ENCODE measurements at places on chromosomes 4 and X. TPM values are rescaled to one million over a fixed set of nuclear protein-coding genes. Genes with fewer than 3 reads are reported as not detected.

MAGEB5 gene
- total RNA-seq: not detected

CYLC1 gene
- not detected for total RNA-seq

NEK1 gene
- 15.7 TPM for total RNA-seq

SSX3 gene
- not detected for total RNA-seq

MMRN1 gene
- total RNA-seq: not detected

USP9X gene
- 70.1 TPM for total RNA-seq

BCORL1 gene
- total RNA-seq: 8.6 TPM

FREM3 gene
- not detected for total RNA-seq

RTL5 gene
- 0.17 TPM for total RNA-seq

VSIG1 gene
- total RNA-seq: 0.25 TPM

LRIT3 gene
- total RNA-seq: 0.46 TPM

CXCL6 gene
- total RNA-seq: not detected

HAND2 gene
- total RNA-seq: not detected

PCSK1N gene
- total RNA-seq: 1.9 TPM

ZNF630 gene
- total RNA-seq: 2.3 TPM

CT83 gene
- total RNA-seq: not detected

GRID2 gene
- total RNA-seq: not detected

HS6ST2 gene
- 0.19 TPM for total RNA-seq

ANKRD50 gene
- total RNA-seq: 0.76 TPM

CDX4 gene
- not detected for total RNA-seq

FGF5 gene
- total RNA-seq: not detected

CCDC120 gene
- 9.0 TPM for total RNA-seq

JCHAIN gene
- total RNA-seq: 0.49 TPM

RNF150 gene
- total RNA-seq: 0.46 TPM

PPEF1 gene
- 0.74 TPM for total RNA-seq

CDKL5 gene
- 2.2 TPM for total RNA-seq

SRPK3 gene
- total RNA-seq: not detected

POU4F2 gene
- total RNA-seq: not detected

VEGFD gene
- total RNA-seq: not detected

MAGEA4 gene
- not detected for total RNA-seq

SHROOM4 gene
- total RNA-seq: not detected

SSX2B gene
- total RNA-seq: not detected

WDR17 gene
- total RNA-seq: 2.9 TPM

CLNK gene
- 0.55 TPM for total RNA-seq

ERAS gene
- not detected for total RNA-seq

ZNF711 gene
- total RNA-seq: 4.6 TPM

DCAF12L2 gene
- not detected for total RNA-seq

AMER1 gene
- 3.2 TPM for total RNA-seq

RAB41 gene
- total RNA-seq: not detected
